Activated T-cell treated with anti-CD3 and anti-CD28 coated beads, Interleukin-2, amount 50 U/mL, for 24 hours (primary cell): ENCODE measurements at places on chromosomes 11 and 22.
A peak's percentile ranks its signal among the peaks of the same experiment; 100 is the strongest.

DNA sequence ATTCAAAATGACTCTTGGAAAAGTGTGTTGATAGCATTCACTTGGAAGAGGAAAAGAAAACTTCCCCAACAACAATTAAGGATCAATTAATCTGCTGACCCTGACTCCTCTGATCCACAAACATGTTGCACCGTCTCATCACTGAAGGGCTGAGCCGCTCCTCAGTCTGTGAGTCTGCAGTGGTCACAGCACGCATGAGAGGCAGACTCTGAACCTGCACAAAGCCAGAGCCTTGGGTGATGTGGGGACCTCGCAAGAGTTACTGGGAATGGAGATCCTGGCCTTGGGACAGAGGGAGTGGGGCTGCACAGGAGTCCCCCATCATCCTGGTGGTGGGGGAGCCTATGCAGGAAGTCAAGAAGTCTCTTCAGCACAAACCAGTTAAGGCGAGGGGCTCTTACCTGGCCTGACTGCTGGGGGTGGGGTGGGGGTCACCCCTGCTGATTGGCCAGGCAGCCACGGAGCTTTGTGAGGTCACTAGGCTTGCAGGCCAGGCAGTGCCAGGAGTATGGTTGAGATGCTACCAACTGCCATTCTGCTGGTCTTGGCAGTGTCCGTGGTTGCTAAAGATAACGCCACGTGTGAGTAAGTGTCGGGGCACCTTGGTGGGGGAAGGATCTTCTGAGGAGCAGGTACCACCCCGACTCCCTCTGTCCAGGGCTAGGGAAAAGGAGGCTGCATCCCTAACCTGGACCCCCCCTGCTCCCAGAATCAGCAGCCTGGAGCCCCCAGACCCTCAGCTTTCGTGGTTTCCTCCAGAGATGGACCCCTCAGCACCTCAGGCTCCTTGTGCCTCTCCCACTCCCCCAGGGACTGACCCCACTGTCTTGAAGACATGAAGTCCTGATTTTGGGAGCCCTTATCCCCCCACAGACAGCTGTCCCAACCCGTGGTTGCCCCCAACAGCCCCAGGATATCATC, at the start of gene ACR:
Gene ACR, plus strand, starts transcription at position 477 of the 921 bp plus-strand sequence. Its CDS starts 32 bp downstream, at position 509.
- peak; percentile 23 for DNase-seq

DNA sequence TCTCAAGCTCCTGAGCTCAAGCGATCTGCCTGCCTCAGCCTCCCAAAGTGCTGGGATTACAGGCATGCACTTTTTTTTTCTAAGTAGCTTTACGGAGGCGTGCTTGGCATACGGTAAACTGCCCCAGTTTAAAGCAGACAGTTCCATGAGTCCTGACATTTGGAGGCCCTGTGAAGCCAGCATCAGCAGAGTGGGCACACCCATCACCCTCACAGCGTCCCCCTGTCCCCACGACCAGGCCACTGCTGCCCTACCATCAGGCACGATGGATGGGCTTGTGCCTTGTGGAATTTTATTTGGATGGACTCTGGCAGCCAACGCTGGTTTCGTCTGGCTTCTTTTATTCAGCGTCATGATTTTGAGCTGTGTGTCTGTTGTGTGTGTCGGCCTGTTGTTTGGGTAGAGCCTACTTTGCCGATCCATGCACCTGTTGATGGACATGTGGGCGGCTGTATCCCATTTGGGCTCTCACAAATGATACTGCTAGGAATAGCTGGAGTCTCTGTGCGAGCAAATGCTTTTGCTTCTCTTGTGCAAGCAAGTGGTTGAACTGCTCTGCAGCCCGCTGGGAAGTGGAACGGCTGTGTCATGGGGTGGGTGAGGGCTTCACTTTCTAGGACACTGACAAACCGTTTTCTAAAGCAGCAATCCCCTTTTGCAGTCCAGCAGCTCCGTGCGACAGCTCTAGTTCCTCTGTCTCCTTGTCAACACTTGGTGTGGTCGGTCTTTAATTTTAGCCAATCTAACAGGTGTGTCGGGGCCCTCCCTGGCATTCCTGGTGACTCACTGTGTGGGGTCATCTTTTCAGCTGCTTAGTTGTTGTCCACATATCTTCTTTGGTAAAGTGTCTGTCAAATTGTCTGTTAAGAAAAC, 23.8 kb downstream of the KCNQ1 start:
- no peak for DNase-seq

DNA sequence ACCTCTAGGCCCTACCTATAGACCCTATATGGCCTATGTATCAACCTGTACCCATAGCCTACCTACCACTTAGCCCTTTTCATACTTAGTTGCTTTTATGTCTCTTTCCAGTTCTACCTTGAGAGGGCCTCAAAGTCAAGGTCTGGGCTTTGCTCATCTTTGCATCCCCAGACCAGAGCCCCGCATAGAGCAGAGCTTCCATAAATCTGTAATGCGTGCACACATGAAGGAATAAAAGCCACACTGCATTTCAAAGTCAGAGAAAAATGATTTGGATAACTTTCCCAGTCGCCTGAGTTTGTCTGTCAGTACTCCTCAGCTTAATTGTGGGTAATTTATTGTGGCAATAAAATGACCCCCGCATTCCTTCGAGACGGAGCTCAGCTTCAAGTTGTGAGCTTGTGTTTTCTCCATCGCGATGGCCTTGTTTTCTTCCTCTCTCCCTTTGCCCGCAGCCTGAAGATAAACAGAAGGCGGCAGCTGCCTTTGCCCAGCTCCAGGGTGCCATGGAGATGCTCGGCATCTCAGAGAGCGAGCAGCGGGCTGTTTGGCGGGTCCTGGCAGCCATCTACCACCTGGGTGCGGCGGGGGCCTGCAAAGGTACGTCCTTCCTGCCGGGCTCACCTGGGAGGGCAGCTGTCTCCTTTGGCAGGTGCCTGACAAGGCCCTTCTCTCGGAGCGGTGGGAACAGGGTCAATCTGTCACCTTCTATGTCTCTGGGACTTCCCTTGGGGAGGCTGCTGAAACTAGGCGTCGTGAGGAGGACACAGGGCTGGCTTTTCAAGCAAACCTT, 55.7 kb downstream of the MYO18B start:
- DNase-seq, result no peak

GRCh38 chr11:36105743-36106581, 162.1 kb downstream of the LDLRAD3 start:
- DNase-seq, result no peak

GRCh38 chr11:80782135-80782885, 1341.5 kb upstream of the TENM4 start:
- no peak for DNase-seq

DNA sequence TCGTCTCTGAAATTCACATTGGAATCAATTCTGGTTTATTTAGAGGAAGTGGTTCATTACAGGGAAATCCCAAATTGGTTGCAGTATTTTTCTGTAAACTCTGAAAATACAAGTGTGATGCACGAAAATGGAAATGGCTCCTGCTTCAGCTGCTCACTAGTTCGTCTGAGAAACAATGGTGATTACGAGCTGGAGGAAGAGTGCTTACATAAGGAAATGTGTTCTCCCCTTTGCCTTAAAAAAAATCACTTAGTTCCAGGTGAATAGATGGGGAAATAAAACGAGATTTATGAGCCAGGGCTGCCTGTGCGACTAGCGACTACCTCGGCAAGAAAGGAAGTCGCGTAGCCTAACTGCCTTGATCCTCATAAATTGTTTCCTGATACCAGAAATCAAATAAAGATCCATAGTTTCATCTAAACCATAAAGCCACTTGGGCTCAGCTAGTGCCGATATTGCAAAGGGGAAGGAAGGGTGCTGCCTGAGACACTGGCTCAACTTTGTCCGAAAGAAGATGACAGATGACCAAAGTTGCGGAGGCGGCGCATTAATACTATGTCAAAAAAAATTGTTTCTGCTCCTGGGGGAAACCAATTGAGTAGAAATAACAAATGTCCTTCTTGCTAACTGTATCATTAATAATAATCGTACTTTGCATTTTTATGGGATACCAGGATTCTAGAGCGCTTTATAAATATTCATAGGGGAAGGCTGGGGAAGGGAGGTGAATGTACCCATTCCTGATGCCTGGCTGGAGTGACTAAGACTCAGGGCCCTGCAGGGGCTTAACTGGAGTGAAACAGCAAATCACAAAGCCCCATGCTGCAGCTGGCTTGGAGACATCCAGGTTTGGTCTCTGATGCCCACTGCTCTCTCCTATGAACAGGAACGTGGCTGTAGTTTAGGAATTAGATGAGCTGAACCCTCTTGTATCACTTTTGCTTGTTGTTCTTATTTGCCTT, 185.7 kb downstream of the BLID start:
- no peak for DNase-seq

DNA sequence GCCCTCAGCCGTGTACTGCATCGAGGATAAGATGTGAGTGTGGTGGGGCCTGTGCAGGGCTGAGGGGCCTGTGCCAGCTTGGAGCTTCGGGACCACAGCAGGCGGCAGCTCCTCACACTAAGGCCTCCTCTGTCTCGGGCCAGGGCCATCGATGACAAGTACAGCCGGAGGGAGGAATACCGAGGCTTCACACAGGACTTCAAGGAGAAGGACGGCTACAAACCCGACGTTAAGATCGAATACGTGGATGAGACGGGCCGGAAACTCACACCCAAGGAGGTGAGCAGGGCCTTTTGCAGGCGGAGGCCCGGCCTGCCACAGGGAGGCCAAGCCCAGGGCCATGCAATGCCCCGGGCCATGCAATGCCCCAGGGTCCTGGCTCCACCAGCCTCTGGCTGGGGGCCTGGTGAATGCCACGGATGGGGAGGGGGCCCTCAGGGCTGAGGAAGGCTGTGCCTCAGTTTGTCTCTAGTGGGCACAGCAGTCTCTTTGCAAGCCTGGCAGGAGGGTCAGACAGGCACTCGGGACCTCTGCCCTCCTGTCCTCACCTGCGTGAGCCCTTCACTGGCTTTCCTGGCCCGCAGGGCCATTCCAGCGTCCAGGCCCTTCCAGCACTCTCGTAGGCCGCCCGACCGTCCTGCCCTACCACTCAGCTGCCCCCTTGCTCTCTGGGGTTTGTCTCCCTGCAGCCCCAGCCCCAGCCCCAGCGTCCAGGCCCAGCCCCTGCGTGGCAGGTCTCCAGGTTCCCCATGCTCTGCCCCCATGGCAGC, 16.3 kb downstream of the SART1 start:
- DNase-seq, result no peak
